DMS153 (cell line): ENCODE measurements at places on chromosomes 12 and 14.

DNA sequence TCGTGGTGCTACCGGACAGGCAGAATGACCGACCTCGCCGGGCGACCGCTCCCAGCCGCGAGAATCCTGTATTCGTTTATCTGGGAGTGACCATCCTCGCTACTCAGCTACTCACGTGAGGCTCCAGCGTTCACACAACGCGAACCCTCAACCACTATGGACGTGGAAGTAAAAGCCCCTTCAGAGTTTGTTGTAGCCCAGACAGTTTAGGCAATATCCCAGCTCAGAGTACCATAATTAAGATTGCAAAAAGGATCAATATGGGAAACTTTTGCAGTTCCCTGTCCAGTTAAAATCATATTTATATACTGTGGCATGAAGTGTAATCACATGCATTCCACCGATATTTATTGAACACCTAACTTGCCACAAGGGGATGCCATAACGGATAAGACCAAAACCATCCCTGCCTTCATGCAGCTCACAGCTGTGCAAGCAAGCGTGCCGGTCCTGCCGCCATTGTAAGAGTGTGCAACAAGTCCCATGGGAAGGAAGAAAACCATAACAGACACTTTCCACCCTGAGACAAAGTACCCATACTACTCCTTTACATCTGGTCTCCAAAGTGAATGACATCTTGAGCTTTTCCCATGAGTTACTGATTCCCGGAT, 938 bp upstream of the MAX start:
- DNase-seq = peak; percentile 26

- no peak for DNase-seq
Observed at GRCh38 chr12:133225527-133225926, 10.2 kb downstream of the ANHX start.

- no peak for DNase-seq
Observed at GRCh38 chr12:44076871-44077270, 241.0 kb downstream of the TMEM117 start.

- no peak for DNase-seq
Observed at GRCh38 chr14:58297412-58297761, 968 bp upstream of the ARID4A start.

GRCh38 chr14:41506552-41506951, 100.1 kb upstream of the LRFN5 start:
- no peak for DNase-seq

DNA sequence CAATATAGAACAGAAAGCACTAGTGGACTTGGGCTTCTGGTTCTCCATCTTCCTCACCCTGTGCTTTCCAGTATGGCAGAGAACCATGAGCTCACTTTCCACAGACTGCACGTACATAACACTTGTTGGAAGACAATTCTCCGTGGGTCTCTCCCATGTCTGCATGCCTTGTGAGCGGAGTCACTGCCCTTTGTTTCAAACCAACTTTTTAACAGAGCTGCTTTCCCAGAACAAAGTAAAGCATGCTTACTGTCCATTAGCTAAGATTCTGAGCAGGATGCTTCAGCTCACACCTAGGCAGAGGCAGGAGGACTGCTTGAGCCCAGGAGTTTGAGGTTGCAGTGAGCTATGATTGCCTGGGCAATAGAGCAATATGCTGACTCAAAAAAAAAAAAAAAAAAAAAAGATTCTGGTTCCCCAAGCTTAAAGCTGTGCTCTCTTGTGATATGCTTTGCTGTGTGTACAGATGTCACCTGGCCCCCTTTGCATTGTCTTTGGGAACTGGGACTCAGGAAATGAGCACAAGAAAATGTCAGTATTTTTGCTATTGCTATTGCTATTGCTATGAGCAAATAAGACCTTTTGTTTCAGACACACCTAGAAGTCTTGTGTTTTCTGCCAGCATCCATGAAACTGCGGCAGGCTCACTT, 54.6 kb upstream of the PTGR2 start:
- DNase-seq = no peak

- no peak for DNase-seq
Observed at GRCh38 chr12:86724716-86725115, 468.5 kb upstream of the MGAT4C start.

DNA sequence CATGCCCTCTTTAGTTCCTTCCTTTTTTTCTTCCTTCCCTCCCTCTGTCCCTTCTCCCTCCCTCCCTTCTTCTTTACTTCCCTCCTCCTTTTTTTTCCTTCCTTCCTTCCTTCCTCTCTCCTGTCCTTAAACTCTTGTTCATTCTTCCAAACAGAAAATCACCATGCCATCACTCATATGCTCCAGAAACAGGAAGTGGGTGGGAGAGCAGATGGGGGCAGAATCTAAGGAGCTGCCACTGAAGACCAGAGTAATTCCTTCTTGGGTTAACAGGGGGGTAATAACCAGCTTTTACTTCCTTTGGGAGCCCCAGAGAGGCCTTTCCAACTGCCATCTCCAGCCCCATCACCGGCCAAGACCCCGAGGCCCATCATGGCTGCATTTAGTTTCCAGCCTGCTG, 51.2 kb downstream of the SVOP start:
- no peak for DNase-seq

DNA sequence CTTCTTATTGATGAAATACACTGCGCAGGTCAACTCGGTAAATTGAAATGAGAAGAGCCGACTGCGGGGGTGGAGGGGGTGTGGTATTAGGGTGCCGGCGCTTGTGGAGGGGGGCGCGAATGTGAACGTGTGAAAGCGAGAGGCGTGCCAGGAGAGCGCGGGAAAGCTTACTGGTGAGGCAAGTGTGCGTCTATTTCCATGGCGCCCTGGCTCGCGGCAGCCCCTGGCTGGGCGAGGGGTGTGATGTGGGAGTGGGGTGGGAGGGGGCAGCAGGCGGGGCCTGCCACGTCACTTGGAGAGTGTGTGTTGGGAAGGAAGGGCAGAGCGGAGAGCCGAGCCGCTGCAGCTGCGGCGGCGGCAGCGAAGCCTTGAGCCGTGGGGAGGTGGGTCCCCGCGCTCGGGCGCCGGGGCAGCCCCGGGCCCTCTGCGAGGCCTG, 88.8 kb downstream of the GALNT8 start:
- peak; percentile 70 for DNase-seq

DNA sequence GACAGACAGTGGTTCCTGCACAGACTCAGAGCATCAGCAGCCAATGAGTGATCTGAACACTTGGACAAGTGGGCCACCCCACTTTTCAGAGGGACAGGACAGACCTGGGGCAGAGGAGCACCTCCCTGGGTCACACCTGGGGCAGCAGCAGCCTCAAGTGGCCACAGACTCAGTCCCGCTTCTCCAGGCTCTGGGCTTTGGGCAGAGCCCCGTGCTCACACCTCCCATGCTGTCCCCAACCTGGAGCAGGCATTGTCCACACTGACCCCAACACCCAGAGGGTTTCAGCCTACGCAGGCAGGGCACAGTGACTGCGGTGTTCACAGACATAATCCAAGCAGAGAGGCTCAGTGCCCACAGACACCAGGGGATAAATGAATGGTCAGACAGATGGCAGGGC, 135.5 kb upstream of the SFSWAP start:
- DNase-seq = no peak

GRCh38 chr14:66842911-66843512, 335.1 kb downstream of the GPHN start:
- DNase-seq = no peak

- DNase-seq = no peak
Observed at GRCh38 chr14:28083389-28083788, 683.2 kb upstream of the FOXG1 start.

DNA sequence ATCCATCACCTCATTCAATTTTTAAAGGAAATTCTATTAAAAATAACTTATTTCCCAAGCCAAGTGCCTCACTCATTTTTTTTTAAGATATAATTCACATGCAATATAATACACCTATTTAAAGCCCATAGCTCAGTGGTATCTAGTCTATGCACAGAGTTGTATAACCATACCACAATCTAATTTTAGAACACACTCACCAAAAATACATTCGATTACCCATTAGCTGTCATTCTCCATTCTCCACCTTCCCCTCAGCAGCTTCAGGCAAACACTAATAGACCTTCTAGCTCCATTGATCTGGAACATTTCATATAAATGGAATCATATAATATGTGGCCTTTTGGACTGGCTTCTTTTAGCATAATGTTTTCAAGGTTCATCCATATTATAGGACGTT, 49.5 kb downstream of the CLMN start:
- DNase-seq = no peak

DNA sequence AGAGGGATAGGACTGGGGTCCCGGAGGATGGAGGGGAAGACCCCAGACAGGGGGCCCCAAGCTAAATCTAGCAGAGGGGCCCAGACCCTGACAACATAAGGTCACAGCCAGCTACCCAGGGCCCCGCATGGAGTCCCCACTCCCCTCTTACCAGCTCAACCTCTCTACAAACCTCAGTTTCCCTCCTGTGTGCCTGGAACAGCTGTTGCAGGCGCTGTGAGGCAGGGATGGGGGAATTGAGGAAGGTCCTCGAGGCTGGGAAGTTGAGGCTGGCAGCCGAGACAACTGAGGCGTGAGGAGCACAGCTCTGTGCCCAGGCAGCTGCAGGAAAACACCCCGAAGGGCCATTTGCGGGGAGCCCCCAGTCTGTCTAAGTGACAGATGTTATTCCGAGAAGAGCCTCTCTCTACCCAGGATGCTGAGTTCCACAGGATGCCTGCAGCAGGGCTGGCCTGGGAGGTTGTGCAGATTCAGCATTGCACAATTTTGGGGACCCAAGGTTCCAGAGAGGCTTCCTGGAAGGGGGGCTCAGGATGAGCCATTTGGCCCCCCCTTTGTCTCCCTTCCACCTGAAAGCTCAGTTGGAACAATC, 42.7 kb upstream of the NCOR2 start:
- DNase-seq = no peak

GRCh38 chr12:104713444-104713843, 244.6 kb downstream of the SLC41A2 start:
- no peak for DNase-seq

GRCh38 chr14:35333797-35334743, 41.9 kb downstream of the PSMA6 start:
- DNase-seq = no peak

- no peak for DNase-seq
Observed at GRCh38 chr14:96497586-96497985, 4.6 kb upstream of the PAPOLA start.
